ENCODE measurements at places on chromosomes 12 and 14.

DNA sequence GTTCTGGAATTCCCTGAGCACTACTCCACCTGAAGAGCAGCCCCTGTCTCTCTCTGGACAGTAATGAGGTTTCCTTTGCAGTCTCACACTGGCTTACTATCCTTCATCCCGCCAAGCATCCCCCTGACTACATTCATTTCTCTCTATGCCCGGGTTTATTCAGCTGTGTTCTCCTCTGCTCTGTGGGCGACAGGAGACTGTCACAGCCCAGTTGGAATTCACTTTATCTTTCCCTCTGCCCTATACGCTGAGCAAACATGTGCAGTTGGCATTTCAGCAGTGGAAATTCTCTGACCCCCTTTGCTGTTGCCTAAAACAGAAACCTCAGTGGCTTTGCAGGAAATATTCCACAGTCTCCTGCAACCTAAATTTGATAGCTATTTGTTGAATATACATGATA lies 83.5 kb upstream of the MAX start:
- DNase-seq, result no peak

- no peak for DNase-seq
These were observed 197.1 kb downstream of the EFCAB11 start for GRCh38 chr14:89757313-89757939.

- DNase-seq, result no peak
These were observed 428 bp downstream of the RNF41 start for GRCh38 chr12:56221232-56221756.

- DNase-seq, result no peak
These were observed 373.1 kb upstream of the DCN start for GRCh38 chr12:91555436-91556415.

- no peak for DNase-seq
These were observed 43.0 kb upstream of the FUT8 start for GRCh38 chr14:65369560-65369959.

- DNase-seq, result no peak
These were observed 120.5 kb upstream of the NAV3 start for GRCh38 chr12:77710209-77710608.

DNA sequence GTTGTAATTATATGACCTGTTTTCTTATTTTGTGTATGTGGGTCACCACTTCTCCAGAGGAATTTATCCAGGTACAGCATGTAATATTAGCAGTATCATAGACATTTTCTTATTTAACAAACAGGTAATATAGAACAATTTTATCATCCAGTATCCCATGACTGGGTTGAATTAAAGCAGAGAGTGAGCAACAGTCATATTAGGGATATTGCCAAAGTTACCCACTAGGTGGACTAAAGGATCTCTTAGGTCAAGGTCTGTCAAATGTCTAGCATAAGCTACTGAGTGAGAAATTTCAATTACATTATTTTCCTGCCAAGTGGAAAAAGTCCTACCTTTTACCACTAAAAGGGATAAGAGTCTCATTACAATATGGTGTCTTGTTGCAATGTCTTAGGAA lies 62.1 kb upstream of the TRIM9 start:
- DNase-seq, result no peak

- DNase-seq, result no peak
These were observed 11.4 kb downstream of the MANSC1 start for GRCh38 chr12:12338527-12339168.
